Caudate nucleus (tissue), 63 donors: ENCODE measurements at places on chromosomes 4 and X.

DNA sequence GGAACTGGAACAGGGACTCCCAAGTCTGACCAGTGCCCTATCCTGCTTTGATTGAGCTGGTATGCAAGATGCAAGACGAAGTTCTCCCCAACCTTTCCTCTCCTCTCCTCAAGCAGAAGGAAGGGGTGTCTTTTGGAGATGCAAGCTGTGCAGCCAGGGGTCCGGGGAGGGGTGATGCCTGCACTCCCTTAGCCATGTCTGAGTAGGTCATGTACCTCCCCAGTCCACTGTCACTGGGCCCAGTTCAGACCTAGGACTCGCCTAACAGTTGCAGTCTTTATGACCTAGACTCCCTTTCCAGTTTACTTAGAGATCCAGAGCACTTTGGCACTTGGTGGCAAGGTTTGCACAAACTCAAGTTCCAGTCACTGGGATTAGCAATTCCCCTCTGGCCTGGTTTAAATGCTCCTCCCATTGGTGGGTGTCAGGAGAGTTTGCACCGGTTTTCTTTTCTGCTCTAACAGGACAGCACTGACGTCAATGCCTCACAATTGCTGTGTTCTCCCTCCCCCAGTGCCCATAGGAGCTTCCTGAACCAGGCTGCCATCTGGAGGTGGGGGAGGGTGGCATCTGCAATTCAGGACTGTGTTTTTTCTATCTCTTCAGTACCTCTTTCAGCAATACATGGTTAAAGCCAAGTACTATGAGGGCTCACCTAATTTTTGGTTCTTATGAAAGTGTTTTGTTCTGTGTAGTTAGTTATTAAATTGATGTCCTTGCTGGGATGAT is 782.2 kb downstream of the ARAP2 start:
- DNase-seq, result no peak

DNA sequence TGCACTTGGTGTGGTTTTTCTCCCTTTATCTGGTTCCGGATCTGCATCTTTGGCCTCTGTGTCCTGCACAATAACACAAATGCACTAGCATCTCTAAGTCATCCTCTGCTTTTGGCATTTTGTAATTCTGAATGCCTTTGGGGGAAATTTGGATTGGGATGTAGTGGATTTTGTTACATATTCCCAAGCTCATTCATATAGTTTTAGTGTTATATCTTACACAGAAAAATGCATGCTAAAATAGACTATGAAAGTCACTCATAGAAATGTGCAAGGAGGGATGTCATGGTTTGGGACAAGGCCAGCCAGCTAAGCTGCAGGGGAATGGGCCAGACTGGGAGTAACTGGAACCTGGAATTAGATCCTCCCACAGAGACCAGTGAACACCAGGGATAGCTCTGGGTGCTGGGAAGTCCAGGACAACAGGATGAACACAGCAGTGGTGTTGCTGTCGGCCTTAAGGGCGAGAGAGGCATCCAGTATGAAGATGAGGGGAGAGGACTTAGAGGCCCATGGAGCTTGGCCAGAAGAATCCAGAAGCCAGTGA is 20.1 kb downstream of the ENPP6 start:
- DNase-seq, result no peak

DNA sequence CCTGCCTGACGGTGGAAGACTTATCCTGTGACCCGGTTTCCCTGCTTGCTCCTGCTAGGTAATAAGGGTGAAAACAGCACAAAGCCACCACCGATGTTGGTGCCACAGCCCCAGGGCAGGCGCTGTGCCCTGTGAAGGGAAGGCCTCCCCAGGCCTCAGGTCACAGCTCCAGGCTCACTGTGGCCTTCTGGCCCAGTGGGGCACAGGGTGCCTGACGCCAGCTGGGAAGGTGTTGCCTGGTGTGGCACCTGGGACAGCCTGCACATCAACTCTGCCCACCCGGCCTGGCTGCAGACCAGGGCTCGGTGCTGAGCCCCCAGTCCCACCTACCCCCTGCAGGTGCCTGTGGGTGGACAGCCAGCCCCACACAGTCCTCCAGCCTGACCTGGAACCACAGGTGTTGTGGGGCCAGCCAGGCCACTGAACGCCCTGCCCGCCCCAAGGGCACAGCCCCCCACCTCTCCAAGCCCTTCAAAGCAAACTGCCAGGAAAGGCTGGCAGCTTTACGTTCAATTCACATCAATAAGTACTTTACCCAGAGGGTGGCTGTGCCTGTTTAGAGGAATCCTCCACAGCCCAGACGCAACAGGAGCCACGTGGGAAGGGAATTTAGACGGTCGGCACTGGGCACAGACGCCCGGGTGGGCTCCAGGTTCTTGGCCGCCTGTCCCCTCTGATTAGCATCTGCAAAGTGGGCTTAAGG is 54.3 kb downstream of the ZFYVE28 start:
- no peak for DNase-seq

DNA sequence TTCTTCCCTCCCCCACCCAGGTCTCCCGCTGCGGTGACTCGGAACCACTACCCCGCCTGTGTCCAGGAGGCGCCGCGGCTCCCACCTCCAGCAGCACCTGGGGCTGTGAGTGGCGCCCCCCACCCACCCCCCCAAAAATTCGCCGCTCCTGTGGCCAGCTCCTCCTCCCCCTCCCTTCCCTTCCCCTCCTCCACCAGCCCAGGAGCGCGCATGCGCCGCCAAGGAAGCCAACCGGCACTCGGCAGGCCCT is 278 bp downstream of the CLOCK start:
- no peak for DNase-seq

DNA sequence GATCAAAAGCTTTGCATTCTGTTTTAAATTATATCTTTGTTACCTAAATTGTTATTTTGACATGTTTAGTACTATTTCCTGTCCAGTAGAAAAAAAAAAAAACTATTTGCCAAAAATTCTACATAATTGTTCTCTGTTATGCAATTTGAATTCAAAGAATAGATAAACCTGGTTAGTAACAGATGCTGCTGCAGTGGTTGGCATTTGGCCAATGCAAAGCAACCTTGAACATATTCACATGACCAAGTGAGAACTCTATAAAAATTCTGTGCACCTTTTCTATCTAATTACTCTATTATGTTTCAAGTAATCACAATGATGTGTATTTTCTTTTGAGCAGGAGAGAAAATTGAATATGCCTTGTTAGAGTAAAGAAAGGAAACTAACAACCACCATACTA is 1473.4 kb downstream of the RPA4 start:
- DNase-seq, result no peak

- no peak for DNase-seq
These were observed 12.2 kb downstream of the ITIH6 start for GRCh38 chrX:54785901-54786300.

GRCh38 chrX:132954323-132954722 is 4.1 kb downstream of the HS6ST2 start:
- no peak for DNase-seq

- no peak for DNase-seq
These were observed 47.8 kb upstream of the SETD7 start for GRCh38 chr4:139603576-139604410.

DNA sequence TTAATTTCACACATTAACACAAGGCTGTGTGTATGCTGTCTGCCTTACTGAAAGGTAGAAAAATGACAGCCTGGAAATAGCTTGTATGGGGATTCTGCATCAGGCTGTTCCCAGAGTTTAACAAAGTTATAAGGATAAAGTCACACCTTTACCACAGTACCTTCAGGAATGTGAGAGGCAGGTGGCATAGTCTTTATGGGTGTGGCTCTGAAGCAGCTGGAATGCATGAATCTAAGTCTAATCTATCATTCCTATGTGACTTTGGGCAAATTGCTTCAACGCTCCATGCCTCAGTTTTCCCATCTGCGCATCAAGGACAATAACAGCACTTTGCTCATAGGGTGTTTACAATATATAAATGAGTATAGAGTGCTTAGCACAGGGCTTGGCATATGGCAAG is 84.2 kb upstream of the EGFL6 start:
- DNase-seq, result no peak
